ENCODE measurements at places on chromosomes 4 and X. TPM values are rescaled to one million over a fixed set of nuclear protein-coding genes. Genes with fewer than 3 reads are reported as not detected.
A peak's percentile ranks its signal among the peaks of the same experiment; 100 is the strongest.

DNA sequence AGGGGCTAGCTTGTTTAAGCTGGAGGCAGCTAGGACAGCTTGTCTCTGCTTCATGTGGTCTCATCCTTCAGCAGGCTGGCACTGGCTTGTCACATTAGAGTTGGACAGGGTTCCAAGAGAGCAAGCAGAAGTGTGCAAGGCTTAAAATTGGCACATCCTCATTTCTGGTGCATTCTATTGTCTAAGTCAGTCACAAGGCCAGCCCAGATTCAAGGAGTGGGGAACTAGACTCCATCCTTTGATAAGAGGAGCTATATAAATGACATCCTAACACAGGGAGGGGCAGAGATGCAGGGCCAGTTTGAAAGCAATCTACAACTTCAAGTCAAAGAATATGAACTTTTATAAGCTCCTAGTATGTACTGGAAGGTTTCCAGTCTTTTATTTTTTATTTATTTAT, 313.2 kb downstream of the PTTG2 start:
- no peak for DNase-seq

Gene NR3C2
- 9.9 TPM for total RNA-seq

- DNase-seq, result no peak
Observed at GRCh38 chr4:178414042-178414441, 971.8 kb upstream of the AGA start.

- DNase-seq, result peak; percentile 29
Observed at GRCh38 chr4:87188932-87189331, 31.5 kb downstream of the KLHL8 start.

Gene OGT
- total RNA-seq, result 92.8 TPM

DNA sequence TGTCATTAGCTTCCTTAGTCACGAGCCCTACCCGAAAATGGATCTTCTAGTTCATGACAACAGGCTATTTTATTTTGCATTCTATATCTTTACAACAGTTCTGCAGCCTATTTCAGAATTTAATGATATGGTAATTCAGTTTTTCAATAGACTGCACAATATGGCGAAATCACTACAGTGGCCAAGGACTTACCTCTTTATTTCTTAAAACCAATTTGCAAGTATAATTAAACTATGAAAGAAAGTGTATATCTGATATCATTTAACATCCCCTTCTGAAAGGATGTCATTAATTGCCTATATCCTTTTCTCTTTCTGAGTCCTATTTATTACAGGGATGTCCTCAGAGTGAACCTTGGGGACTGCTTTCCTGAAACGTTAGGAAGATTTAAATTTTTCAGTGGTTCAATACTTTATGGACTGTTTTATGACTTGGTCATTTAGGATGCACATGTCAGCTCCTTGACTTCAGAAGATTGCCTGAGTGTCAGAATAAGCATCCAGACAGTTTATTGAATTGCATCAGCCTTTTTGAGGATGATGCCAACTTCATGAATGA, 190.8 kb upstream of the GEMIN8 start:
- DNase-seq, result no peak

DNA sequence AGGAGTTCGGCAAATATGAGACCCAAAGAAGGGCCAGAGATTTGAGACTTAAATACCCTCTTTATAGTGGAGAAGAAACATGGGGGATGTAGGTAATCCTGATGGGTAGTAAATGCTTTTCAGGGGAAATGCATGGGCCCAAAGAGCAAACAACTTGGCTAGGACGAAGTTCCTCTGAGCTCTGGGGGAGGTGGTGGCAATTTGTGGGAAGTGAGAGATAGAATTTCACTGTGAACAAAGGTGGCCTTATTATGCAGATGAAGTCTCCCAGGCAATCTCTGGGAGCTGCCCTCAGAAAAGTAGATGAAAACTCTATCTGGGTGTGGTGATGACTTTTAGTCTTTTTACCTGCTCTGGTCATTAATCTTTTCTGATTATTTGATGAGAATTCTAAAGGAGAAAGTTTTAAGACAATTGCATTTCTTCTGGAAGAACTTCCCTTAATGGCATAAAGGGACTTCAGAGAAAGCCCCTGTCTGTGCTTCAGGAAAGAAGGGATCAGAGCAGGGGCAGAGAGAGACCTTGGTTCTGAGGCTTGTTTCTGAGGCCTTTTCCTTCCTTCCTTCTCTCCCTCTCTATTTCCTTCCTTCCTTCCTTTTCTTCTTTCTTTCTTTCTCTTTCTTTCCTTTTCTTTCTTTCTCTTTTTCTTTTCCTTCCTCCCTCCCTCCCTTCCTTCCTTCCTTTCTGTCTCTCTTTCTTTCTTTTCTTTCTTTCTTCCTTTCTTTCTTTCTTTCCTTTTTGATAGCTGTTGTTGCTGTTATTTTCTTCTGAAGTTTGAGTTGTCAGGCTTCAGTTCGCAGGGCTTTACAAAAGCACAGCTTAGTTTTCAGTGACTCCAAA, 37.5 kb upstream of the MAOA start:
- no peak for DNase-seq

DNA sequence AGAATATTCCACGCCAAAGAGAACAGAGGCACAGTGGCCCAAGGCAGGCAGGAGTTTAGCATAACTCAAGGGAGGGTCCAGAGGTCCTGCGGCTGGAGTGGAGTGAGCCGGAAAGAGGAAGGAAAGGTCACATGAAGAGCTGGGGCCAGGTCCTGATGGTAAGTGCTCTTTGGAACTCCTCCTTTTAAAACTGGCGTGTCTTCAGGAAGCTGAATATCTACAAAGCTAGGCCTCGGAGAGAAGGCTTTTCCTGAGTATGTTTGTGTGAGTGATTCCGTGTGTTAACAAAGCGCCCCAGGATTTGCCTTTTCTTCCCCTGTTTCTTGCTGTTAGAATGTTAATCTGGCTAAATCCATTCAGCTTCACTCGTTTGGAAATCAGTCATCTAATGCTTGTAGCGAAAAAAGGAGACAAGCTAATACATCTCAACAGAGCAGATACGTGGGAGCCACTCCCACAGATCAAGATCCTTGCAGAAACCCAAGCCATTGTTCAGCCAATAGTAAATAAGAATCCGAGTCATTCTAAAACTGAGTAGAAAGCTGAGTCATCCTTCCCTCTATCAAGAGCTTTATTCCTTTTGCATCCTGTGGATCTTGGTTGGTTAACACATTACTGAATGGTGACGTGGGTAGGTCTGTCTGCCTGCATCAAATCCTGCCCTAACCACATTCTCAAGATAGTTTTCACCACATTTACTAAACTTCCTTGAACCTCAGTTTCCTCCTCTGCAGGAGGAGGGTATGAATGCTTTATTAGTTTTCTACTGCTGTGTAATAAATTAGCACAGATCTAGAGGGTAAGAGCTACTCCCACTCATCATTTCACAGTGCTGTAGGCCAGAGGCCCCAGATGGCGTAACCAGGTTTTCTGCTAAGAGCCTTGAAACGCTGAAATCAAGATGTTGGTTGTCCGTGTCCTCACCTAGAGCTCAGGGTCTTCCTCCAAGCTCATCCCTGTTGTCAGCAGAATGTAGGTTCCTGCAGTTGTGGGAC, 43.2 kb upstream of the RBM47 start:
- peak; percentile 75 for DNase-seq

- DNase-seq, result peak; percentile 39
Observed at GRCh38 chrX:84865113-84865512, 138.6 kb upstream of the APOOL start.

GRCh38 chr4:7002336-7002735, 40.8 kb upstream of the TADA2B start:
- no peak for DNase-seq

Gene MAGEB17
- not detected for total RNA-seq

- DNase-seq, result no peak
Observed at GRCh38 chr4:126595643-126596042, 1037.1 kb upstream of the INTU start.

- peak; percentile 17 for DNase-seq
Observed at GRCh38 chr4:1463088-1463926, 57.1 kb upstream of the NKX1-1 start.

DNA sequence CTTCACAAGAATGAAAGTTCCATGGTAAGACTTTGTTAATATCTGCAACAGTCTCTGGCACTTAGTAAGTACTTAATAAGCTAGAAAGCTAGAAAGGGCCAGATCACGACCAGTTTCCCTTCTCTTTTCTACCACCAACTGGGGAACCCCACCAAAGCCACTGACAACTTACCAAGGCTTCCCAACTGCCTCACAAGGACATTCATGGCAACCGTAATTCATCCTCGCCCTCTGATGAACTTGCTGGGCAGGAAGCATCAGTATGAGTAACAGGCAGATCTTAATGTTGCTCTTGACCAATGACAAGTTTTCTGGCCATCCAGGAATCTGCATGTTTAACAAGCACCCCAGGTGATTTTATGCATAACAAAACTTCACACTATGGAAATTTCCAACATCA, 23.2 kb upstream of the ZCCHC13 start:
- no peak for DNase-seq

GRCh38 chr4:69470561-69470960, 25.1 kb downstream of the UGT2B4 start:
- no peak for DNase-seq

- no peak for DNase-seq
Observed at GRCh38 chr4:137206781-137207180, 325.5 kb downstream of the PCDH18 start.

DNA sequence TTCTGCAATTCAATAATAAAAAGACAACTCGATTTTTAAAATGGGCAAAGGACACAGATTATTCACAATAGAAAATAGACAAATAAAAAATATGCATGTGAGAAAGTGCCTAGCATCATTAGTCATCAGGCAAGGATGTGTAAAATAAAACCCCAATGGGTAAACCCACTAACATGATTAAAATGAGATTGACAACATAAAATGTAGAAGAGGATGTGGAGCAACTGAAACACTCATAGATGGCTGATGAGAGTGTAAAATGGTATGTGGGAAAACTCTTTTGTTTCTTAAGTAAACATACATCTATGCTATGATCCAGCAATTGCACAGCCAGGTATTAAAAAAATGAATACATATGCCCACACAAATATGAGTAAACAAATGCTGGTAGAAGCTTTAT, 177.6 kb downstream of the IQCM start:
- no peak for DNase-seq

DNA sequence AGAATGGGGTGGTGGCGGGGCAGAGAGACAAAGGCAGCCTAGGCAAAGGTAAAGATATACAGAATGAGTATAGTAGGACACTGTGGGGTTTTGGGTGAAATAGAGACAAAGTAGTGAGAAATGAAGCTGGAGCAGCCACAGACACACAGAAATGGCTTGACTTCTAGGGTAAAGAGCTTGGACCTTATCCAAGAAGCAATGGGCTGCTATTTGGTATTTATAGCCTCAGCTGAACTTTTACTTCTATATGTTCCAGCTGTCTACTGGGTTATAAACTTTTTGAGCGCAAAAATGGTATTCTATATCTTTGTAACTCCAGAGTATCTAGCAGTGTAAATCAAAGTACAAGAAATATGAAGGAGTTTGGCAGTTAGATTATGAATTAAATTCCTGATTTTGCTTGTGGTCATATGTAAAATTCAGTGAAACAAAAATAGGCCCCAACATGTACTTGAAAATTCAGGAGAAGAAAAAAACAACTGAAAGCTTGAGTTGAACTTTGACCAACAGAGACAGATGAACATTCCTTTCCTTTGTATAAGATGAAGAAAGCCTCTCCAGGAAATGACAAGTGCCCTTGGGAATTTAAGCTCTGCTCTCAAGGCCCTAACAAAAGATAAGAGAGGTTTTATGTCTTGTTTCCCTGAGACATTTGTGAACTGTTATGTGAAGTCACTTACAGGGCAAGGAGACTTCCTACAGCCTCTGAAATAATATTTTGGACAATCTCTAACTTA, 354.1 kb downstream of the CHIC1 start:
- peak; percentile 89 for DNase-seq

Gene ZAR1
- not detected for total RNA-seq

GRCh38 chr4:35938936-35939335, 305.4 kb downstream of the ARAP2 start:
- DNase-seq, result no peak

- peak; percentile 48 for DNase-seq
Observed at GRCh38 chrX:87663421-87663820, 145.8 kb downstream of the KLHL4 start.

GRCh38 chr4:151038452-151039157, 23.5 kb upstream of the LRBA start:
- no peak for DNase-seq

Gene SMAD1
- 127 TPM for total RNA-seq
